ENCODE measurements at places on chromosomes 5 and 9. TPM values are rescaled to one million over a fixed set of nuclear protein-coding genes. Genes with fewer than 3 reads are reported as not detected.

Gene PCDHAC2
- not detected for total RNA-seq

DNA sequence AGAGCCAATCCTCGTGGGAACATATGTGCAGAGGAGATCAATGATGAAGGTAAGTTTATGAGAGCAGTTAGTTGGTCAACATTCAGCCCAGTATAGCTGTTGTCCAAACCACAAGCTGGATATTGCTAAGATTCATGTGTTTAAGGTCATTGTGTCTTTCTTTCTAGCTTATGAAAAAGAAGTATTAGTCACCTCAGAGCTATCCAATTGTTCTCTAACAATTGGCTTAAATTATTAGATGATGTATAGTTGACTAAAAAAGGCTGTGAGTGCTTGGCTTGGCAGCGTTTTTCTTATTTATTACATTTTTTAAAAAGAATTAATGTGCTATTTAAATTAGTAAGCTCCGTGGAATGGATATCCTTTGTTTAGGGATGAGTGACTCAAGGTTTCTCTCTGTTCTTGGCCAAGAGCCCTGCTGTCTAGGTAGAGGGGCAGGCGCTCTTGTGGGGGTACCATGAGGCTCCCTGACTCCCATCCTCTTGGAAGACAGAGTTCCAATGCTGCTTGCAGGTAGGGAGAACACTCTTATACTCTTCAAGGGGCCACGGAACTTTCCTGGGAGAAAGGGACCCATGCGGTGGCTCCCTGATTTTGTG, 487.4 kb downstream of the IRX1 start:
- no peak for DNase-seq

Gene OR2V1
- not detected for total RNA-seq

- no peak for DNase-seq
Observed at GRCh38 chr5:157106630-157107461, 2.0 kb downstream of the HAVCR2 start.

DNA sequence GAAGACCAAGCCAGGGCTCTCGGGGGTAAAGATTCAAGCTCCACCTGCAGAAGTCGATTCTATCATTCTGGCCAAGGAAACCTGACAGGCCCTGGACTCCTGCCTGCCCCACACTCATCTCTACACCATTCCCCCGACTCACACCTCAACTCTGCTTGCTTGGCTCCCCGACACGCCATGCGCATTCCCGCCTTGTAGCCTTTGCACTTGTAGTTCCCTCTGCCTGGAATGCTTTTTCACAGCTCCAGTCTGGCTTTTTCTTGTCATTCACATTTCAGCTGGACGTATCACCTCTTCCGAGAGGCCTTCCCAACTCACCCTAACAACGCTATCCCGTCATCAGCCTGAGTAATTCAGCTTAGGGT, 28.7 kb upstream of the HAND1 start:
- DNase-seq, result no peak

GRCh38 chr5:100846772-100847171, 56.3 kb downstream of the ST8SIA4 start:
- no peak for DNase-seq

Gene C1QTNF3
- 3.3 TPM for total RNA-seq

- DNase-seq, result no peak
Observed at GRCh38 chr5:74310997-74311930, 329.3 kb downstream of the ENC1 start.

Gene SET
- 611 TPM for total RNA-seq

DNA sequence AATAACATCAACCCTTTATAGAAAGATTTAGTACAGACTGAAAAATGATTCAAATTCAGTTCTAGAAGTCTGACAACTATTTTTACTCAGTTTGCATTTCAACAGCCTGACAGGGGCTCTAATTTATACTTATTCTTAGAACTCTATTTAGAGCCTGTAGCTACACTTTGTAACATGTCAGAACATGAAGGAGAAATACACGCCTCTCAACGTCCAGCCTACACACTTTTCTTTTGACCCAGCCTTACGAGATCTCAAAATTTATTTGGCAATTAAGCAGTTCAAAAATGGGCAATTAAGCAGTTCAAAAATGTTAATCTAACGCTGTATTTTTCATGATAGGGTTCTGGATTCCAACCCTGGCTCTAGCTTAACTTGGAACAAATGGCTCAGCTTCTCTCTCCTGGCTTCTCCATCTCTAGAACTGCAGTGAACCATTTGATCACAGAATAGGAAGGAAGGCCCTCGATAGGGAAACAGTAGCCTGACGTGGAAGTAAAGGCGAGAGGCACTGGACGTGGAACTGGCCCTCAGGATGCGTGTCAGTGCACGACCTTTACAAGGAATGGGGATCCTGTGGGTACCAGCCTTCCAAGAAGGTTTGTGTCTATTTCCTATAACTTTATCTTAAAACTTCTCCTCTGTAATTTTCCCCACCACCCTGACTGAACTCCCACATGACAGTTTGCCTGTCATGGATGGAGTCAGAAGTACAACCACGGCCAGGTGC, 66.4 kb downstream of the PRRT1B start:
- DNase-seq, result no peak

All from HepG2 (cell line).